ENCODE measurements at places on chromosomes 5 and 9.

DNA sequence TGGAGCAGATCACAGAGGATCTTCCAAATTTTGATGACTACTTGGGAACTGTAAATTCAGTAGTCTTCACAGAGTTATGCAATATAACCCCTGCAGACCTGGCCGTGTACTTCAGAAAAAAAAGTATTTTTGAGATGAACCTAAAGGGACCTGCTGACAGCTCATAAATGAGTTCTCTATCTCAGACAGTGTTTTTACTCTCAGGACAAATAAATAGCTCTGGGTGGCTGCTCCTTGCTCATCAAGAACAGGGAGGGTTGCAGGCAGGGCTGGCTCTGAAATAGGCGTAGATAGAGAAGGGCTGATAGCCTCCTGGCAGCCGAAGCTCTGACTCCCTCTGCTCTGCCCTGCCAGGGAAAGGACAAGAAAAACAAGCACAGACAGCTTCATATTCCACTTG is 64.8 kb downstream of the PLAC8L1 start:
- no peak for DNase-seq

DNA sequence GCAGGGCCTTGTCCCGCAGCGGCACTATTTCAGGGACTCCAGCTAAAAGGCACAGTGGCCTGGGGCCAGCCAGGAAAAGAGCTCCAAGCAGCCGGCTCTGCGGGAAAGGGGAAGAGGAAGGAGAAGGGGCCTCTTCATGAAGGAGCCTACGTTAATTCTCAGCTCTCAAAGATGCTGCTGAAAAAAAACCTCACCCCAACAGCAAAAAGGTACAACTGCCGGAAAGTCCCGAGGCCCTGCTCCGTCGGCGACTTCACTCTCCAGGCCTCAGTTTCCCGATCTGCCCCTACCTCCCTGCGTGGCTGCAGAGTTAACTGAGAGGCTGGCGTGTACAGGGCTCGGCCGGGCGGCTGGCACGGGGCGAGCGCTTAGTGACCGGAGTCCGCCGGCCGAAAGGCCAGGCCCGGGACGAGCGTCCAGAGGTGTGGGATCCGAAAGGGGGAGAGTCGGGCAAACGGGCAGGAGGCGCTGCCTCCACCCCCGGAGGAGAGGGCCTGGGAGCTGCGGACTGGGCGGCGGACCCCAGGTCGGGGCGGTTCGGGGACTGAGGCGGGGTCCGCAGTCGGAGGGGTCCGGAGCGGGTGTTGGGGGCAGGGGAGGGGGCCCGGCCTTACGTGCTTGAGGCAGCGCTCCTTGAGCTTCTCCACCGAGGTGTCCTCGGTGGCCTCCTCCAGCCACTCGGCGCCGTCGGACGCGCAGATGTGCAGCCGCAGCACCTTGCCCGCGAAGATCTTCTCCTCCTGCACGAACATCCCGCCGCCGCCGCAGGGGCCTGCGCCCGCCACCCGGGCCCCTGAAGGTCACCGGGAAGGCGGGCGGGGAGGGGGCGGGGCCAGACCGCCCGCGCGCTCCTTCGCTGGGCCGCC is 529 bp downstream of the UBAC1 start:
- DNase-seq = no peak

- no peak for DNase-seq
Measured at GRCh38 chr9:114279693-114280092, 43.2 kb upstream of the ORM1 start.

- DNase-seq = no peak
Measured at GRCh38 chr5:168324859-168325630, 33.6 kb downstream of the WWC1 start.

- DNase-seq = no peak
Measured at GRCh38 chr5:107676702-107677101, 6.0 kb upstream of the EFNA5 start.

GRCh38 chr5:174303035-174303434 is 257.5 kb downstream of the NSG2 start:
- no peak for DNase-seq

All from NCI-H774 (cell line).